ENCODE measurements at places on chromosomes 1 and 21.

GRCh38 chr21:35679076-35679475, 381.2 kb downstream of the SETD4 start:
- no peak for DNase-seq

DNA sequence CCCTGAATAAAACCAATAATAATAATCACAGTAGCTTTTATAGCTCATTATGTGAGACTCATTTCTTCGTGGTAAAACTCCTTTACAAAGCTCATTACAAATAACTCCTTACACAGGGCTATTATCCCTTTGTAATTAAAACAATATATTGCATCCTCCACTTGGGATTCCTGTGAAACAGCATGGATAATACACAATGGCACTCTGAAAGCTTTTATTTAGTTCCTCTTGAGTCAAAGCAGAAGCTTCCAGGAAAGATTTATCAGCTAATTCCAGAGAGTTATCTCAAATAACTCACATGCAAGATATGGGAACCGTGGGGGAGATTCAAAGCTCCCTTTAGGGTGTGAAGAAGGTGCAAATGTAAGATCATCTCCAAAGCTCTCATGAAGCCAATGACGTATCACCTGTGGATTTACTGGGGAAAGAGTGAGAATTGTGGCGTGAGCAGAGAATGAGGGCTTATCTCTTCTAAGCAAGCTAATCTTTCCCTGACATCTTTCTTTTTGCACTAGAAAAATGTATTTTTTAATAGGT, 60.4 kb upstream of the GJA5 start:
- no peak for DNase-seq

- no peak for DNase-seq
These were observed 6.0 kb upstream of the DIP2A start for GRCh38 chr21:46452710-46453109.

DNA sequence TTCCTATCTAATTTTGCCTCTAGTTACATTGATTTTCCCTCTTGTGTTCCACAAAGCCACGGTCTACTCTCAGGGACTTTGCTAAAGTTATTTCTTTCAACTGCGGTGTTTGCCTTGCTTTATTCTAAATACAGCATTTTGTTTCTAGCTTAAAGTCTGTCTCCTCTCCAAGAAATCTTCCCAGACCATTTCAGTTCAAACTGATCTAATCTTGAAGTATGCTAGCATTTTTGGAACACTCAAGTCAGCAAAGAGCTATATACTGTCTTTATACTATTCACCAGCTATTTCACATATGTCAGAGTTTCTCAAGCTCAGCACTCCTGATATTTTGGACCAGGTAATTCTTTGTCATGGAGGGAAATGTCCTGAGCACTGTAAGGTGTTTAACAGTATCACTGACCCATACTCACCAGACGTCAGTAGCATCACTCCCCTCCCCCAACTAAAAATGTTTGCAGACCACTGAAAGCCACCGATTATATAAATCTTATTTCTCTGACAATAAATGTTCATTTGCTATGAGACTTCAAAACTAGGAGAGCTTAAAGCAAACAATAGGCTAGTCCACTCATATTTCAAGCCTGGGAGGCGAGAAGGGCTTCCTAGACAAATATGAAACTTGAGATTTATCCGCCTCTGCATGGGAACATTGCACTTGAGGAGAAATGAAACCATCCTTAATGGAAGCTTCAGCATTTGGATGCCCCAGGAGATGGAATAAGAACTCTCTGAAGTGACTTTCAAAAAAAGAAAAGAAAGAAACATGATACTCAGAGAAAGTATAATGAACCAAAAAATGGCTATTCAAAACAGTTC, 81.1 kb downstream of the KIAA0319L start:
- no peak for DNase-seq

- DNase-seq, result no peak
These were observed 3.5 kb downstream of the SAMSN1 start for GRCh38 chr21:14542638-14543037.

DNA sequence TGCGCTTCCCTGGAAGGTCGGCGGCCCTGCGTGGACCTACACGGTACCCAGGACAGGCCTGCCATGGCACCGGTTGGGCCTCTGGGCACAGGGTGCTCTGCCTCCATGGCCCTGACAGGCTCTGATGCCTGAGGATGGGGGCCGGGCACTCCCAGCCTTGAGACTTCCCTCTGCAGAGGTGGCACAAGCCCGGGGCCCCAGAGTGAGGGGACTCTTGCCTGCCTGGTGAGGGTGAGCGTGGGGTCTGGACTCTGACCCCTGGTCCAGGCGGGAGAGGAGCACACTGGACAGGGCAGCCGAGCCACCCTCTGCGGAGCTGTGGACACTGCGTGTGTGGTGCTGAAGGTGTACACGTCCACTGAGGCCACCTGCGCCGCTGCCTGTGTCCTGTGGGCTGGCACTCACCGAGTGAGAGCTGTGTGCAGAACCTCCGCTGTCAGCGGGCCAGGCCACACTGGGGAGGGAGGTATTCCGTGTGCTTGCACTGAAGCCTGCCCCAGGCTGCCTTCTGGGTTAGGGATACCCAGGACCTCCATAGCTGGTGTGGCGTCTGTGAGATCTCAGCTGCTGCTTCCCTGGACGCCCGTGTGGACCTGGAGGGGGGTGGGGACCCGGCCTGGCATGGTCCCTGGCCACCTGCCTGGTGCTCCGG, 10.4 kb downstream of the SKI start:
- DNase-seq, result no peak

DNA sequence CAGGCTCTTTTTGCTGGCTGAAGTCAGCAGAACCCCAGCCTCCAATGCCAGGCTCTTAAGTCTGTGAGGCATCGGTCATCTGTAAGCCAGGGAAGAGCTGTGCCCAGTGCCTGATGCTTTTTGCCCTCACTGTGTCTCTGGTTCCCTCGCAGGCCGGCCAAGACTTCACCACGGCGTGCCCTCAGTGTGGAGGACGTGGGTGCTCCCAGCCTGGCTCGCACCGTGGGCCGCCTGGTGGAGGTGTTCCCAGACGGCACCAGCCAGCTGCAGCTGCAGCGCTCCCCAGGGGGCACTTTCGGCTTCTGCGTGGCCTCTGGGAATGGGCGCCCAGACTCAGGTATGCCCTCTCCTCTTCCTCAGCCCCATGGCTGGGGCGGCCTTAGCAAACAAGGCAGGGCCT, 32.5 kb downstream of the KIAA1614 start:
- no peak for DNase-seq

DNA sequence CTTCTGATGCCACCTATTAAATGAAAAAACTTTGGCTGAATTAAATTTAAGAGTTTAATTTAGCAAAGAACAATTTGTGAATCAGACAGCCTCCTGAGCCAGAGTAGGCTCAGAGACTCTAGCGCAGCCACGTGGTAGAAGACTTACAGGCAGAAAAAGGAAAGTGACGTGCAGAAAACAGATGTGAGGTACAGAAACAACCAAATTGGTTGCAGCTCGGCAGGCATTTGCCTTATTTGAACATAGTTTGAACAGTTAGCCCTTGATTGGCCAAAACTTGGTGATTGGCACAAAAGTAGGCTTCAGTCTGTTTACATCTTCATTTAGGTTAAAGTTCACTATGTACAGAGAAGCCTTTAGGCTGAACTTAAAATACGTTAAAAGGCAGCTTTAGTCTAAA, 22.9 kb downstream of the TCP10L start:
- DNase-seq, result no peak

GRCh38 chr1:171718216-171718615, 23.6 kb downstream of the VAMP4 start:
- DNase-seq, result no peak

DNA sequence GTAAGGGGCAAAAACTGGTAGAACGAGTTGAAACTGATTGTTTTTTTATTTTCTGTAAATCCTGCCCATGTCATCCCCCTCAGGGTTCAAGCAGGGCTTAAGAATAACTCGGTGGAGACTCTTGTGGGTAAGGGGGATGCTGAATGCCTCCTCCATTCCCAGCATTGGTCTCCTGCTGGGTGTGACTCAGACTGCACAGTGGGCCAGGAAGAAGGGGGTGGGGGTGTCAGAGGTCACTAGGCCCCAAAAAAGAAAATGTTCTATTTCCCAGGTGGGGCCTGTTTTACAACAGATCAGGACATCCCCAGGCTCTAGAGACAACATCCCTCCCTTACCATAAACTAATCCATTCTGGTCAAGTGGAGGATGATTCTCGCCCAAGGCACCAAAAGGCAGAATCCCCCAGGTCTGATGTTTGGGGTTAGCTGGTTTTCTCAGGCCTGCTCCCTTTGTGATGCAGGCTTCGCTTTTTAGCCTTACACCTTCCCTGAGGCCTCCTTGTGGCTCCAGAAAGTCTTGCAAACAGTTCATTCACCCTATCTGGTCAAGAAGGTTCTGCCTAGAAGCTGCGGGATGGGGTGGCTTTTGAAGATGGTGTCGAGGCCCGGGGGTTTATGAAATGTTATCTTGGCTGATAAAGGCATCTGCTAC, 10.7 kb upstream of the GRHL3 start:
- no peak for DNase-seq

DNA sequence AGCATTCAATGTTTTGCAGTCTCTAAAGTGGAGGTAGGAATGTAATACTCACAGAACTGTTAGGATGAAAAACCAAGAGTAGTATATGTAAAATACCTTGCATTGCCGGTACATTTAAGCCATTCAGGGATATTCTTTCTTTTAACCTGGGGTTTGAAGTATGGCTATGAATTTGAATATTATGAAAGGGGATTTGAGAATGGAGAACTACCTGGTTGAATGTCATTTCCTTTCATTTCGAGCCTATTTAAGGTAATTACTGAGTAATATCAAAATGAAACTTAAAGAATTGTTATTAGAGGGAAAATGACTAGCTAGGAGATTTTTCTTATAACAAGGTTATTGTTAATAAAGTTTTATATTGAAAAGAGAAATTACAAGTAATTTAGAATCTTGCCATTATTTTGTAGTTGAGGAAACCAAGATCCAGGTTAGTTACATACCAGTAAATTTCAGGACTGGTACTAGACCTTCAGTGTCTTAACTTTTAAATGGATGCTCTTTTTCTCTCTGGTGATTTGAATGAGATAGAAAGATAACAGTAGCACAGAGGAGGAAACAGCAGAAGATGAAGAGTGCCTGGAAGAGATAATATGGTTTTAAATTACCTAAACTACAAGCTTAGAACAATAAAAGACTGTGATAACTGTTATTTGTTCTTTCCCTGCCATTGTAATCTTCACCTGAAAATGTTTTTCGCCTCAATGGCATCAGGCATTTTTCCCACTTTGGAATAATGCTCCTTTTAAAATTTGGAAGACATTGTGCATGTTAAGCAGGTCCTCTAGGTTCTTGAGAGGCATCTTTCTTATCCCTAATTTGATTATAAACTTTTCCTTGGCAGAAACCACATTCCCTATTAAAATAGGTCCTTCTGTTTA, 103.2 kb downstream of the PKN2 start:
- no peak for DNase-seq

- no peak for DNase-seq
These were observed 20.7 kb downstream of the PLOD1 start for GRCh38 chr1:11955221-11955620.

GRCh38 chr1:41874151-41874719, 44.5 kb downstream of the HIVEP3 start:
- DNase-seq, result no peak

DNA sequence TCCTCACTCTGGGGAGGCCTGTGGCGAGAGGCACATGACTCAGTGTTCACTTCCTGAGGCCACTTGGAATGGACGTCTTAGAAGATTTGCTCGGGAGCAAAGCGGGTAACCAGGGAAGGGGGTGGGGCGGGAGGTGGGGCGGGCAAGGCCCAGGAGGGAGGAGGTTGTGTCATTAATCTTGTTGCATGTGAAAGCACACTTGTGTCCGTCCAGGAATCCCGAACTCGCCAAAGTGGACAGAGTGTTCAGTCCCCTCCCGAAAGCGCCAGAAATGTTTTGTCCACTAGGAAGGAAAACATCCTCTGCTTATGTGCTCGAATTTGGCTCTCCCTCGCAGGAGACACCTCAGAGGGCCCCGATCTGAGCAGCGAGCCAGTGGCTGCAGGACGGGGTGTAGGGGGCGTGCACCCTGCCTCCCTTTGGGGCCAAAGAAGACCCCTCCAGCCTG, 84.2 kb downstream of the SPSB1 start:
- no peak for DNase-seq

GRCh38 chr1:153995202-153995601, 4.6 kb downstream of the RPS27 start:
- DNase-seq, result no peak
